ENCODE measurements at places on chromosomes 12 and 14. TPM values are rescaled to one million over a fixed set of nuclear protein-coding genes. Genes with fewer than 3 reads are reported as not detected.

GRCh38 chr12:77888611-77889010 is 57.9 kb downstream of the NAV3 start:
- DNase-seq, result no peak

- DNase-seq, result no peak
These were observed 116.2 kb downstream of the DIP2B start for GRCh38 chr12:50620978-50621360.

DNA sequence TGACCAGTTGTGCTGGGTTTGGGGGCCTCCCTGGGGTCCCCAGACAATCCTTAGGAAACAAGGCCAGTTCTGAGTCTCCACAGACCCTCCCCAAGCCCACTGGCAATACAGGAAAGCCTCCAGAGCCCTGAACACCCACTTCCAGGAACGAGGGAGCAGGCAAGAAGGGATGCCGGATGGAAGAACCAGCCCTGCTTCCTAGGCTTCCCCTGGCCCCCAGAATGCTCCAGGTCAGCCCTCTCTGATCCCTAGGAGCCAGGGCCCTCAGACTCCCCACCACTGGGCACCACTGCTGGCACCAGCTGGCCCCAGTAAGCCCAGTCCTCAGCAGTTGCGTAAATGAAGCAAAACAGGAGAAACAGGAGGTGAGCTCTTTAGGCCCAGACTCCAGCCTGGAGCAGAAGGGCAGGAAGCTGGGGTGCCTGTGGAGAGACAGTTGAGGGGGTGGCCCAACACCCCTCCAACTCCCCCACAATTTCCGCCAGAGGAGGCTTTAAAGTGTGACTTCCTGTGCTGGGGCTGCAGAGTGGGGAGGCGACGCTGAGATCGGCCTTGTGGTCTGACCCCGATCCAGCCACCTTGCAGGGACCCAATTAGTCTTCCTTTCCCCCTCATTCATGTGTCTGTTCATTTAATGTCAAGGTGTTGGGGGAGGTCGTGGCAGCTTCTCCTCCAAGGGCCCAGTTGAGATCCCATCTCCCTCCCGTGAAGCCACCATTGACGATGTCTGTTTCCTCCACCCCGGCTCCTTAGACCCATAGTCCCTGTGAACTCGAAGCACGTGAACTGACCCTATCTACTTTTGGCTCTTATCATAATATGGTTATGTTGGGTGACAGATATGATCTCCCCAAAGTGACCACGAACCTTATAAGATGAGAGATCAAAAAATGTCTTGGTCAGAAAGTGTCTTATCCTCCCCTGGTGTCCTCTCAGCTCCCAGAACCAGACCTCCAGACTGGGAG is 4.7 kb downstream of the TNFRSF1A start:
- DNase-seq, result peak; percentile 55

- no peak for DNase-seq
These were observed 37.1 kb downstream of the CHGA start for GRCh38 chr14:92959761-92960680.

DNA sequence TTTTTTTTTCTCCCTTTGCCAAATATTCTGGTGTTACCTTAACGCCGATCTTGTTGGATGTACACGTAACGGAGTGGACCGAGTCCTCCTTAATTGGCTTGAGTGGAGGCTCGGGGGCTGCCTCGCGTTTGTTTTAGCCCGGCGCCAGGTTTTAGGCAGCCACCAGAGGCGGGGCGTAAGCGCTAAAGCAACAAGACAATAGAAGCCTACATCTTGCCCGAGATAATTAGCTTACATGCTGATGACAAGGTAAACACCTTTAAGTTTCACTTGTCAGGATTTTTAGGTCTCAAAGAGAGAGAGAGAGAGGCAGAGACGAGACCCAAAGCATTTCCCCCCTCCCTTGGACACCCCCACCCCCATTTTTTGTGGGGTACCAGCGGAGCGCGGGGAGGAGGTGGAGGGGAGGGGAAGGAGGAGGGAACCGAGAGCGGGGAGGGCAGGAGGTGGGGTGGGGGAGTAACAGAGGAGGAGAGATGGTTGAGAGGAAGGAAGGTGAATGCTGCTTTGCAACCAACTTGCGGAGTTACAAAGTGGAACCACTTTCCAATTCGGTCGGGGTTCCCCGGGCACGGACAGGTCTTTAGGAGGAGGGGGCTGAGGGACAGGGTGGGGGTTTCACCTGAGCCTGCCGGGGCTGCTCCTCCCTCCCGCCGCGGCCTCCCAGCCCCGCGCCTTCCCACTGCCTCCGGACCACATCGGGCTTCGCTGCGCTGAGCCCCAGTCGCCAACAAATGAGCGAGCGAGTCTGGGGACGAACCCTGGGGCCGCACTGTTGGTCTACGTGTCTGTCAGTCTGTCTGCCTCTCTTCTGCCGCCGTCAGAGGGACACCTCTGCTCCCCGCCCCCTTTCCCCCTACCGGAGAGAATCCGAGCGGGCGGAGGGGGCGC is at the start of gene NKX2-1:
NKX2-1 (minus strand) TSS at position 802 of the 891 bp plus-strand sequence; CDS start at position 699, 103 bp downstream.
- DNase-seq, result no peak

- no peak for DNase-seq
These were observed 390.6 kb downstream of the PAWR start for GRCh38 chr12:79300199-79300568.

GRCh38 chr12:112537710-112538396 is 119.1 kb downstream of the PTPN11 start:
- no peak for DNase-seq

GRCh38 chr12:50325890-50326391 is 42.6 kb upstream of the LIMA1 start:
- no peak for DNase-seq

DNA sequence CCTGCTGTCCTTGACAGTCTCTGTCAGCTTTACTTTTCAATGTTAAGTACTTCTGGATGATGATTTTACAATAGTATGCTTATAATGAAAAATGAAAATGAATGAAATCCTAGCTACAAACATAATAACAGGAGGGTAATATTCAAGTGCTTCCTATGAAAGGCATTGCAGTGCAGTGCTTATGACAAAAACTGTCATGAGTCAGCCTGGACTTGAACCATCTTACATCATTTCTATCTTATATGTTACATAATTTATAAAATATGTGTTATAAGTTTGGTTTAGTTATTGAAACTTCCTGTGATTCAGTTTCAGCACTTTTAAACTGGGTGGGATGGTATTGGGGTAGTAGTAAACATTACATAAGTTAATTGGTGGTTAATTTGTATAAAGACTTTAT is 451.7 kb downstream of the TMEM117 start:
- no peak for DNase-seq

GRCh38 chr12:66800046-66800445 is 121.2 kb upstream of the GRIP1 start:
- DNase-seq, result no peak

DNA sequence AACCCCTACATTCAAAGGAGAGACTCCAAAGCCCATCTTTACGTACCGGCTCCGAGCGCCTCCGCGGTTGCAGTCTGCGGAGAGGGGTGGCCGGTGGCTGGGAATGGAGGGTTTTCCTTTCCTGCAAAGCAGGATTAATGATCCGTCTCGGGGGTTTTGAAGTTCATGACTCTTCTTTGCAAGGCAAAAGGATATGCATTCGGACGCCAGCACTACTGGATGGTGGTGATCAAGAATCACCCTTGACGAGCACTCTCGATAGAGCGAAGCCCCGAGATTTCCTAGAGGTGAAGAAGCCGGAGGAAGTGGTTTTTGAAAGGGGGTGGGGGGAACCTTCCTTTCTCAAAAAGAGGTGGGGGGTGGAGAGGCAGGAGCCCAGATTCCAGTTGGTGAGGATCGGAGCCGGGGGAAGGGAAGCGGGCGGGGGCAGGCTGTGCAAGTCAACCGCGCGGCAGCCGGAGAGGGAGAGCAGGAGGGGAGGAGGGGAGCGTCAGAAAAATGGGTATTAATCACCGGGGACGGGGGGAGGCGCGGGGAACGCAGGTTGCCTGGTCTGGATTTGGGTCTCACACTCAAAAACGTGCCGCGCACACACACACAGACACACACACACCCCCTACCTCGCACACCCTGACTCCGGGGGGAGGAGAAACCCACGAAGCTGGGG is at the start of gene GRIN2B:
GRIN2B (minus strand) TSS at position 307 of the 667 bp plus-strand sequence. CDS start 115,394 bp downstream, outside the sequence.
- DNase-seq, result no peak

GRCh38 chr14:33747749-33748148 is 203.1 kb downstream of the EGLN3 start:
- DNase-seq, result no peak

DNA sequence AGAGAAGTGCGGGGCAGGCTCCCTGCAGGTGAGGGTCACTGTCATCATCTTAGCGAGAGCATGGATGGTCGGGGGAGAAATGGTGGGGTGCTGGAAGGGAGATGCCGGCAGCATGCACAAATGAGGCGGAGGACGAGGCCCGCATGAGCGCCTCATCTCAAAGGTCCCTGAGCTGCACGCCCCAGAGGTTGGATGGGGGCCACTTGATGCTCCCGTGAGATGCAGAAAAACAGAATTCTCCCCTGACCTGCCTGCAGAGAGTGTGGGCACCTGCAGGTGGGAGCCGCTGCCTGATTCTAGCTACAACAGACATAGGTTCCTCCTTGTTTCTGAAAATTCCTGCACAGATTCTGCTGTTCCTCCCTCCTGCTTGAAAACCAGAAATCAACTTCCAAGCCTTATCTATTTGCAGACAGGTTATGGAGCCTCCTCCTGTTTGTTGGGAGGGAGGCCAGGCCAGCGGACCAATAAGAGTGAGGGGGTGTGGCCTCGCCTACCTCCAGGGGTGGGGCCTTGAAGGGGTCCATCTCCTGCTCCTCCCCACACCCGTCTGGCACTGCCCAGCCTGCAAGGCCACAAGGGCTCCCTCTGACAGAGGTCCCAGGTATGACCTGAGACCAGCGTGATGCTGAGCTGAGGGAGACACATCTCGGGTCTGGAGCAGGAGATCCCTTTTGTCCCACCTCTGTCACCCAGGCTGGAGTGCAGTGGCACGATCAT is 67.2 kb downstream of the KDM2B start:
- no peak for DNase-seq

GRCh38 chr12:3554371-3555115 is 63.5 kb downstream of the PRMT8 start:
- no peak for DNase-seq

- no peak for DNase-seq
These were observed 949.9 kb downstream of the LRFN5 start for GRCh38 chr14:42556551-42556950.

GRCh38 chr14:91241863-91242262 is 2.6 kb downstream of the GPR68 start:
- no peak for DNase-seq

- DNase-seq, result no peak
These were observed 2.2 kb downstream of the L3HYPDH start for GRCh38 chr14:59481871-59482540.

DNA sequence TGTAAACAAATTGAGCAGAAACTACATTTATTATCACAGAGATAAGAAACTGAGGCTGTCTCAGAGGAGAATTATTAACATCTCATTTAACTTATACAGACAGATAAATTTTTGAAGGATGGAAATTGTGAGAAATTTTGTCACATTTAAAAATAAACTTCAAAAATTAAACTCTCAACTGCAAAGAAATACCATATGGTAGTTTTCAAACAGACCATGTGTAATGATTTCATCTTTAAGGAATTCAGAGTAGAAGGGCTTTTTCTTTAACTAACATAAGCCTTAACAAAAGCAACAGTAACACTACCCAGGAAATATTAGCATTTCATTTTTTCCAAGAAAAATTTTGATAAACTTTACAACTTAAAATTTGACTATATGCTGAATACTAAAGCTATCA is 26.6 kb downstream of the NUP37 start:
- DNase-seq, result no peak

DNA sequence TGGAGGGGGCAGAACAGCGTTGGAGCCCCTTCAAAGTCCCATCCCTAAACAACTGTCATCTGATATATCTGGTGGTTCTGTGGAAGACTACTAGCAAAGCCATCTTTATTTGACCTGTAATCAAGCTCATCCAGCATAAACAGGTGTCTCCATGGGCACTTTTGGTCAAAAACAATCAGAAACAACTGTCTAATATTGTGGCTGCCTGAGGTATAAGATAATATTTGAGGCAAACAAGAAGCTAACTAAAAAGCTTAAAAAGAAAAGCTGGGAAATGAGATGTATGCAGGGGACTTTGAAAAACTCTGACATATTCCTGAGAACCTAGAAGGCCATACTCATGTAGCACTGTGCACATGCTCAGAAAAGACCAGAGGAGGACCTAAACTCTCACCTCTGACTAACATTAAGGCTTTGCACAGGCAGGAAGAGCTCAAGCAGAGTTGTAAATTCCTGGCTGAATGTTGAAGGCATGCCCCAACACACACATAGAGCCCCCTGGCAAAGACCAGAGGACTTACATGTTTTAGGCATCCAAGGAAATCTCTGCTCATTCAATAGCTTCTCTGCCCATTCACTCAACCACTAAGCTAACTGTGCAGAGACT is 27.2 kb upstream of the AP4S1 start:
- DNase-seq, result no peak

- no peak for DNase-seq
These were observed 172.9 kb downstream of the TSPAN9 start for GRCh38 chr12:3250034-3250433.

GRCh38 chr12:106764220-106764619 is 10.3 kb upstream of the RIC8B start:
- no peak for DNase-seq

DNA sequence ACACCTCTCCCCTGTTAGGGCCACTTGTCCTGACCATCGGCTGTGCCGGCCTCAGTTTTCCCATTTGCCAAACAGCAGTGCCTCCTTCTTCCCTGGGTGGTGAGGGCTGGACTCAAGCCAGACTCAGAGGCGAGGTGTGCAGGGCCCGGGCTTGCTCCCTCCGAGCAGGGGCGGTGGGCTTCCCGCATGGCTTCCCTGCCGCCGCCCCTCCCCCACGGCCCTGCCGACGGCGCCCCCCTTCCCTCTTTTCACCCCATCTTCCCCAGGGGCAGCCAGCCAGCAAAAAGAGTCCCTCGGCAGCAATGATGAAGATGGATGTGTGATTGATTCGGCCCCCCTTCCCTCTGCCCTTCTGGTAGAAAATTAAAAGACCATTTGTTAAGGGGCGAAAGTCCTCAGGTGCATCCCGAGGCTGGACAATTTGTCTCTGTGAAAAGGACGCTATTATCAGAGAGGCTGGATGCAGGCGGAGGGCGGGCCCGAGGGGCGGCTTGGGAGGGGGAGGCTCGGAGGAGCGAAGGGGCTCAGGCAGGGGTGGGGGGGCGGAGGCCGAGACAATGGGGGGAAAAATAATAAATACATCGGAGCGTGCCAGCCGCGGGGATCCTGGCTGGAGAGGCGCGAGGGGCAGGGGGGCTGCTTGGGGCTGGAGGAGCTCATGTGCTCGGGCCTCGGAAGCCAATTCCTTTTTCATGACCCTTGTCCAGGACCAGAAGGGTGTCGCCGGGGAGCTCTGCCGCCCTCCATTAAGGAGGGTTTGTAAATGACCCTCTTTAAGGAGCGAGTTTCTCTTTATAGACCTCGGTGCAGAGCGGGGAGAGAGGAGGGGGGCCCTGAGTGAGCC is 48.0 kb upstream of the LHX5 start:
- no peak for DNase-seq

LMNTD1 gene
- total RNA-seq, result not detected

FGF6 gene
- not detected for total RNA-seq

FAR2 gene
- 11.3 TPM for total RNA-seq

ERG28 gene
- 13.2 TPM for total RNA-seq

CRADD gene
- 11.4 TPM for total RNA-seq

B4GALNT3 gene
- total RNA-seq, result 2.3 TPM

LPAR5 gene
- 3.9 TPM for total RNA-seq

GPRC5D gene
- not detected for total RNA-seq

KCNC2 gene
- not detected for total RNA-seq

MYH7 gene
- not detected for total RNA-seq

ABCC9 gene
- not detected for total RNA-seq

NPFF gene
- not detected for total RNA-seq

PALS1 gene
- total RNA-seq, result 7.4 TPM

CLEC6A gene
- total RNA-seq, result 0.51 TPM

VWF gene
- 0.34 TPM for total RNA-seq

PCED1B gene
- 94.3 TPM for total RNA-seq

SLCO1B1 gene
- total RNA-seq, result not detected

SLC6A15 gene
- total RNA-seq, result not detected
